ENCODE measurements at places on chromosomes 7 and 10.
A peak's percentile ranks its signal among the peaks of the same experiment; 100 is the strongest.

- DNase-seq, result peak; percentile 90
Measured at GRCh38 chr10:125549653-125550052, 133.3 kb downstream of the TEX36 start.

DNA sequence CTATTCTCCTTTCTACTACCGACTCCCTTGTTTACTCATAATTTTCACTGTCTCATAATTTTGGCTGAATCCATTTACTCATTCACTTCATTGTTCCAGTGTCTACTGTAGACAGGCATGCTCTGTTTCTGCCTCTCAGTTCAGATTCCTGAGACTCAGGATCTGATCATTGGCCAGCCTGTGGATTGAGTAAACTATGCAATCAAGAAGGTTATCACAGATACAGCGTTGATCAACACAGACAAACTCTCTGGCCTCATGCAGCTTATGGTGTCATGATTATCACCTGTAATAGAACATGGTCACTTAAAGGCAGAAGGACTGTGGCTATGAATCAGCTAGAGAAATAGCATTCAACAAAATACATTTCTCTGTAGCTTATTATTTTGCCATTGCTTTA lies 86.0 kb downstream of the SEMA3E start:
- DNase-seq, result no peak

DNA sequence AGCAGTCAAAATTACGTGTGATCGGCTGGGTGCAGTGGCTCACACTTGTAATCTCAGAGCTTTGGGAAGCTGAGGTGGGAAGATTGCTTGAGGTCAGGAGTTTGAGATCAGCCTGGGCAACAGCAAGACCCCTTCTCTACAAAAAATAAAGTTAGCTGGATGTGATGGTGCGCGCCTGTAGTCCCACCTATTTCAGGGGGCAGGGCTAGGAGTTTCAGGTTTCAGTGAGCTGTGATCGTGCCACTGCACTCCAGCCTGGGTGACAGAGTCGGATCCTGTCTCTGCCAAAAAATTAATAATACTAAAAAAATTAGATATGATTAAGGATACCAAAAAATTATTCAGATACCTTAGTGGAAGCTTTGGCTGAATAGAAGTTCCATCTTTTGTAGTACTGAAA lies 136.4 kb downstream of the SDK1 start:
- DNase-seq, result no peak

- no peak for DNase-seq
Measured at GRCh38 chr7:158816271-158816670, 13.0 kb downstream of the ESYT2 start.

- no peak for DNase-seq
Measured at GRCh38 chr7:70044064-70044463, 445.8 kb downstream of the AUTS2 start.

GRCh38 chr7:152330827-152331226 lies 105.0 kb downstream of the KMT2C start:
- DNase-seq, result no peak

- no peak for DNase-seq
Measured at GRCh38 chr7:130381468-130382312, 1.4 kb downstream of the CPA1 start.

DNA sequence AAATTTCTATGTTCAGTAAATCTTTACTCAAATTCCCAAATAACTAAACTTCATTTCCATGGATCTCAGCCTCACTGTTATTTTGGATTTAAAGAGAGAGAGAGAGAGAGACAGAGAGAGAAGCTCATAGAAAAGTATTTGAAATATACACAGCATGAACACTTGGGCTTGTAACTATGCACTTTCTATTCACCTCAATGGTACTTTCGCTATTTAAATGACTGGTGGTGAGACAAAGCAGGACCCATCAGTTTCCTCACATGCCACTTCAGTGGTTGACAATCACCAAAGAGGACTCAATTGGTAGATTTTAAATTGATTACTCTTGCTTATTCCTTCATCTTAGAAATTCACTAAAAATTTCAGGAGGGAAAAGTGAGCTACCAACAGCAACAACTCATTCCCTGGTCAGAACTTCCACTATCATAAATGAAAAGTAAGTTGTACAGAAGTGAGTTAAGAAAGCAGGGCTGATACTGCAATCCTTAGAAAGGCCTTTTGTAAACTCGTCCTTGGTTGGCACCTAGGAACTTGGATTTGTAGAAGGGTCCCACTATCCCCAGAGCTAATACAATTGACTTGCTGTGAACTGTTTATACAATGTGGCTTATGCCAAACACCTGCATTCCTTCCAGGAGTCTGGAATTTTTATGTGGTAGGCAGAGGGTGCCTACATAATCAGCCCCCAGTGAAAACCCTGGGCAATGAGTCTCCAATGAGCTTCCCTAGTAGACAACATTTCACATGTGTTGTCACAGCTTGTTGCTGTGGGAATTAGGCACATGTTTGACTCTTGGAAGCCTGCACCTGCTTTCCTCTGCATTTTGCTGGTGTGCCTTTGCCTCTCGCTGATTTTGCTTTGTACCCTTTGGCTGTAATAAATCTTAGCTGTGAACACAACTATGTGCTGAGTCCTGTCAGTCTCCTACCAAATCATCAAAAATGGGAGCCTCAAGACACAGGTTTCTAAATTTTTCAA lies 10.8 kb downstream of the ERLIN1 start:
- no peak for DNase-seq

DNA sequence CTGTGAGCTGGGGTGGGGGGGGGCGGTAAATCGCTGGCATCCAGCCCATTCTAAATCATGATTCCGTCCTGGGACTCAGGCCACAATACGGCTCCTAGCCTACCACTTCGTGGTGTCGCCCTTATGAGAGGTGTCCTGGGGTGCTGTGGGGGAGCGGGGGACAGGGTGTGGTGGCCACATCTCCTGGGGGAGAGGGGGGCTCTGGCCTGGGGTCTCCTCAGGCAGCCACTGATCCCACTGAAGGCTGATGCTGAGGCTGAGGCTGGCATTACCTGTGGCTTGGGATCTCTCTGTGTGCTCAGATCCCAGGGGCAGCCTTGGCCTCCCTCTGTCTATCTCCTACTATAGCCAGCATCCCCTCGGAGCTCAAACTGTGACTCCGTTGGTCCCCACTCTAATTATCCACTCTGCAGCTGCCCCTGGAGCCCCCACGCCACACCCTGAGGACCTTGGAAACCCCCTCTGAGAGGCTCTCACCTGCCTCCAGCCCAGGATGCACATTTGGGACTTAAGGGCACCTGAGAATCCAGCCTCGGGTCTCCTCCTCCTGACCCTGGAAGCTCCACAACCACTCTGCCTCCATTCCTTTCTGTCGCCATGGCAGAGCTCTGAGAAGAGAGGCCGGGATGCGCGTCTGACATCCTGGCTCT lies 249.3 kb upstream of the TCERG1L start:
- no peak for DNase-seq

GRCh38 chr7:131203291-131203976 lies 124.2 kb upstream of the MKLN1 start:
- DNase-seq, result no peak

- DNase-seq, result no peak
Measured at GRCh38 chr7:151352512-151352911, 10.9 kb downstream of the NUB1 start.

- no peak for DNase-seq
Measured at GRCh38 chr7:35993676-35994606, 159.1 kb upstream of the EEPD1 start.

DNA sequence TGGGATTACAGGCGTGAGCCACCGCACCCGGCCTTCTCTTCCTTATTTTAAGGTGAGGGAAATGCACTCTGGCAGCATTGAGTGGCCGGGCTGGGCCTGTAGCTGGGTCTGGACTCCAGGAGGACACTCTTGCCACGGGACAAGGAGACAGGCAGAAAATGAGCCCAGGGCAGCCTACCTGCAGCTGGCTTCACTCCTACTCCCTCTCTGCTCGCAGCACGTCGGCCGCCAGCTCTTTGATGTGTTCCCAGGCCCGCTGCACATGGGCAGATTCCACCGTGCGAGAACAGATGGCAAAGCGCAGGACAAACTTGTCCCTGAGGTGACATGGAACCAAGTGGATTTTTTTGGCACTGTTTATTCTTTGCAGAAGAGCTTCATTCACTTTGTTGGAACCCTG lies 12.9 kb upstream of the FIGNL1 start:
- DNase-seq, result no peak

DNA sequence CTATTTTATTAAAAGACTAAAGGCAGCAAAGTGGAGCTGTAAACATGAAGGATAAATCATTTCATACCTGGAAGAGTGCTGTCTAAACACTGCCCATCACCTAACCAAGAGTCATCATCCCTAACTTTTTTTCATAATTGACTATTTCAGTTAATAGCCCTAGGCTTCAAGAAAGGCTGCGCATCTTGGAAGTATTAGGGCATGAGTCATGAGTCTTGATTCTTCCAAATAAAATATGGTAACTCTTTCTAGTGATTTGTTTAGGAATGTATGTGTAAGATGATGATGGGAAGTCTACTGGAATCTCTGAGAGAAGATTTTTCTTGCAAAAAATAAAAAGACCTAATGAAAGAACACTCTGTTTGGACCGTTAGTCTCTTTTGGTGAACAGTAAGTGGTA lies 207.7 kb upstream of the AHR start:
- DNase-seq, result no peak

DNA sequence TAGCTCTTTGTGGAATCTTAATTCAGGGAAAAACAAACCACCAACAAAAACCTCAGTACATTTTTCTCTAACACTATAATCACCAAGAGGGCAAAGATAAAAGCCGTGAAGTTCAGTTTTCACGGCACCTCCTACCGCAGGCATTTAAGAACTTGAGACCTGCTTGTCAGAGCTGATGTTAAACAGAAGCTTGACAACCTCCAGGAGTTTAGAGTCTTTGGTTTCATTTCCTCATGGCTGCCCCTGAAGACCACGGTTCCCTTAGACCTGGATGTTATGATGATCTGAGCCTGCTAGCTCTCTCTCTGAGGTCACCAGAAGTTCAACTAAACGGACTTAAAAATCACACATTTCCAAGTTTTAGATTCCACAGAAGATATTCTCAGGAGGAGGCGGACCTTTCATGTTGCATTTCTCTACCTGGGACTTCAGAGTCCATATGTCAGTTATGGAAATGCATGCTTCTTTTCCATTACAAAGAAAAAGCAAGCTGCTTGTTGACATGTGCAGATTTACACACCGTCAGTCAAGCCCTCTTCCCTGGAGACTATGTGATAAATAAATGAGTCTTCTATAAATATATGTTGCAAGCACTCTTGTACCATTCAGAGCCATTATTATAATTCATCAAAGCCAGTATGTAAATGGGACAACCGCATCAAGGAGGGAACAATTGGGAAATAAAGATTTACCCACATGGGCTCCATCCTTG lies 258.0 kb downstream of the GFRA1 start:
- no peak for DNase-seq

GRCh38 chr10:28678687-28679457 lies 1.6 kb downstream of the BAMBI start:
- DNase-seq, result peak; percentile 21

GRCh38 chr10:29734962-29735627 lies 100.3 kb upstream of the SVIL start:
- DNase-seq, result peak; percentile 69

DNA sequence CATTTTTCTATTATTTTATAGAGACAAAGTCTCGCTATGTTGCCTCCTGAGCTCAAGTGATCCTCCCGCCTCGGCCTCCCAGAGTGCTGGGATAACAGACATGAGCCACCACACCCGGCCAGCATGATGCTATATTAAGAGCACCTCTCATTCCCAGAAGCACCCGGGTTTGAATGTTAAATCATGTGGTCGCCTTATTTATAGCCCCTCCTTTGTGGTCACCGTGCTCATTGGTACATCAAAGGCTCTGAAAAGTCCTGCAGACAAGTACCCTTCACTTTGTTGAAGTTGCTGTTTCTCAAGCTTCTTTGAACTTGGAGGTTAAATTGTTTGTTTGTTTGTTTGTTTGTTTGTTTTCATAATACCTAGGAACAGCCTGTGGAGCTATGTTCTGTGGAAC lies 40.0 kb downstream of the CLIP2 start:
- DNase-seq, result no peak

DNA sequence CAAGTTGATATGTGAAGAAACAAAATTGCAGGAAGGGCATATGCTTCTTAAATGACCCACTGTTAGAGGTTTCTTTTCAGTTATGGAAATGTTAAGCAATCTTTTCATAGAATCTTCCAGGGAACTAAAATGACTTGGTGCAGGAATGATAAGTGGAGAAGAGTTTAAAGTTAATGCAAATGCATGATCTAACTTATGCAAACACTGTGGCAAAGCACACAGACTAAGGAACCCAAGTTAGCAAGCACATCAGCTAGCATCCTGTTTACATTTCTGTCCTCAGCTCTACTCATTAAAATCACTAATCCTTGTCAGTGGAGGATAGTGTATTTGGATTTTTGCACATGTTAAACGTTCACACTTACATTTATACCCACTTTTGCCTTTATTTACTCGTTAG lies 9.3 kb downstream of the CLCN1 start:
- no peak for DNase-seq

- DNase-seq, result no peak
Measured at GRCh38 chr7:27277628-27278027, 35.0 kb downstream of the EVX1 start.

DNA sequence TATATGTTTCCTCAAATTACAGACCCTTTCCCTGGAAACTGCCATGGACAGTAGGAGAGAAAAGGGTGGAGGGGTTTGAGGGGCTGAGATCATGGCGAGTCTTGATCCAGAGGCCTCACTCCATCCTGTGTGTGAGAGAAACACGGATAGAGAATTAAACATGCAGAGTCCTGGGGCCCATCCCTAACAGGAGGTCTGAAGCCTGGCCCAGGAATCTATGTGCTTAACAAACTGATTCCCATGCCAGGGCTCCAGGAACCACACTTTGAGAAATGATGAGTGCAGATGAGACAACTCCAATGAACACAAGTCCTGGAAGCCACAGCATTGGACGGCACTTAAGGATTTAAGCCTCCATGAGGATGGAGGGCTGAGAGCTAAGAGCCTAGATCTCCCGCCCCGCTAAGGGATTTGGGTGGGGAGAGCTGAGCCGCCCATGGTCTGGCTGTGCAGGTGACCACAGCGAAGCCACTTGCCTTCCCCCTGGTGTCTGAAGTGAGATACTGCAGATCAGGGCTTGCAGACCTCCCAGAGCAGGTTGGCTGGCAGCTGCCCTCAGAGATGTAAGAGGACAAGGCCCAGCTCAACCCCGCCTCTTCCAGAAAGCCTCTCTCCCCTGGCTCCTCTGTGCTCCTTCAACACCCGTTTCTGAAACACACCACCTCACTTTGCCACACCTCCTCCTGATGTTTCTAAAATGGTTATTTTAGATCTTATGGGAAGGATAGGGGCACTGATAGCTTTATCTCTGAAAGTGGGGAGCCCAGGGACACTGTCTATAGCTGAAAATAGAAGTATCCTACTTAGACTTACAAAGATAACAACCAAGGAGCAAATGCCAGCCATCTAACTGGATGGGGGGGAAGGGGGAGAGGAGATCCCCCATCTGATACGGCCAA lies 24.8 kb upstream of the EIF5AL1 start:
- peak; percentile 77 for DNase-seq

DNA sequence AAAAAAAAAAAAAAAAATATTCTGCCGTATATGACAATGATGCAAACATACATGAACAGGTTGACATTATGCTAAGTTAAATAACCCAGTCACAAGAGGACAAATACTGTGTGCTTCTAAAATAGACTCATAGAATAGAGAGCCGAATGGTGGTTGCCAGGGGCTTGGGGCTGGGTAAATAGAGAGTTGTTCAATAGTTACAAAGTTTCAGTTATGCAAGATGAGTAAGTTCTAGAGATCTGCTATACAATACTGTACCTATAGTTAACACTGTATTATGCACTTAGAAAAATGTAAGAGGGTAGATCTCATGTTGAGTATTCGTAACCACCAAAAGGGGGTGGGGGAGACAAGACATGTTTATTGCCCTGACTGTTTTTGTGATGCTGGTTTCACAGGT lies 77.1 kb upstream of the GNAI1 start:
- no peak for DNase-seq

GRCh38 chr7:11317766-11318165 lies 344.1 kb downstream of the PHF14 start:
- no peak for DNase-seq
